ENCODE measurements at places on chromosomes 3 and 15.

GRCh38 chr15:38130740-38131498, 121.7 kb upstream of the SPRED1 start:
- DNase-seq = peak; percentile 93

DNA sequence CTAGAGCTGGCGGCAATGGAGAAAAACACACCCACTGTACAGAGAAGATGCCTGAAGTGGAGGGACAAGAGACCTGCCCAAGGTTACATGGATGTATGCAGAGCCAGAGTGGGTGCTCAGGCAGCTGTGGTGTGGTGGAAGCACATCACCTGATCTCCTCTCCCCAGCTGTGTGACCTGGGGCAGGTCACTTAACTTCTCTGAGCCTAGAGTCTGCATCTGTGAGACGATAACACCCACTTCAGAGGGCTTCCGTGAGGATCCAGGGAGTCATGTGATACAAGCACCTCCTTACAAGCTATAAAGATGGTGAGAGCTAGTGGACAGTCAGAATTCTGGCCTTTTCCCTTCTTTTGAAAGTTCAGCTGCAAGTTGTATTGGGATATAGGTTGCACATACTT, 55.1 kb upstream of the HERC1 start:
- no peak for DNase-seq

DNA sequence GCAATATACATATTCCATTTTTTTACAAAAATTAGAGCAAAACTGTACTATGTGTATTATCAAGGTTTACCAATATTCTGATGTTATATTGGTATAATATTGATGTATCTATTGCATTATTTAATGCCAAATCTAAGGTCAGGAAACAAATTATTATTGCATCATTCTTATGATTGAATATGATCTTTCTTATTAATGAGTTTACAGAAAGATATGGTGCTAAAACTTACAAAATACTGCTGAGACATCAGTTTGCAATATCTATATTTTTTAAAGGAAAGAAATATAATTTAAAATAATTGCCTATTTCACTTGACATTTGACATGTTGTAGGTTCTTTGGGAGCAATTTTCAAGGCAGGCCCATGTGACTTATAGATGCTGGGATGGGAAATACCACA, 357.6 kb downstream of the NLGN1 start:
- DNase-seq = no peak

GRCh38 chr15:72033711-72034110, 84.2 kb downstream of the MYO9A start:
- no peak for DNase-seq
